NCI-H774 (cell line): ENCODE measurements at places on chromosomes 1 and 21.

- DNase-seq, result peak; percentile 12
These were observed 186.8 kb upstream of the MAP1LC3C start for GRCh38 chr1:242185731-242186130.

DNA sequence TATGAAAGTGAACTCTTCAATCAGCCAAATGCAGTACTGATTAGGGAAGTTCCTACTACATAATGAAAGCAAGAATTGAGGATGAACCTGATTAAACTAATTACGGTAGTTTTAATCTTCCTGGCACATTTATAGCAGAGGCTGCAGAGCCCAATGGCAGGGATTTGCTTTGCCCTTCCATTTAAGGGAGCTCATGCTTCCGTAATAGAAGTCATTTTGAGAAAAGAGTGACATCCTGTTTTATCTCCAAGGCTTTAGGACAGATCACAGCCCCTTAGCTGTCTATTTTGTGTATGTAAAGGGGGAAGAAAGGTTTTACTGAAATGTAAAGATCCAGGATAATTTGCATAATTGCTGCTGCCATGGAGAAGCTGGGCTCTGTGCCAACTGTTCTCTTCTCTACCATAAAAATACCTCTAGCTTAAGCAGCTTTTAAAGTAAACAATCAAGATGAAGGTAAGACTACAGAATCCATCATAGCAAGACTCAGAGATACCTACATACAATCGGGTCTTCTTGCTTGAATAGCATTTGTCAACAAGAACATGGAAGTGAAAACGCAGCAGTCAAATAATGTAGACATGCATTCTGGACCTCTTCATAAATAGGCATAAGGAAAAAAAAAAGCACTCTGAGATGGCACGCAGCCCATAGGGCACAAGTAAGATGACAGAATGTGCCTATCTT, 62.5 kb downstream of the ASH1L start:
- peak; percentile 49 for DNase-seq

- peak; percentile 73 for DNase-seq
These were observed 3.2 kb downstream of the ATP1B1 start for GRCh38 chr1:169109561-169110134.

- DNase-seq, result no peak
These were observed 32.3 kb upstream of the ID3 start for GRCh38 chr1:23591460-23592208.

GRCh38 chr1:58136387-58136786, 410.1 kb downstream of the OMA1 start:
- DNase-seq, result no peak

DNA sequence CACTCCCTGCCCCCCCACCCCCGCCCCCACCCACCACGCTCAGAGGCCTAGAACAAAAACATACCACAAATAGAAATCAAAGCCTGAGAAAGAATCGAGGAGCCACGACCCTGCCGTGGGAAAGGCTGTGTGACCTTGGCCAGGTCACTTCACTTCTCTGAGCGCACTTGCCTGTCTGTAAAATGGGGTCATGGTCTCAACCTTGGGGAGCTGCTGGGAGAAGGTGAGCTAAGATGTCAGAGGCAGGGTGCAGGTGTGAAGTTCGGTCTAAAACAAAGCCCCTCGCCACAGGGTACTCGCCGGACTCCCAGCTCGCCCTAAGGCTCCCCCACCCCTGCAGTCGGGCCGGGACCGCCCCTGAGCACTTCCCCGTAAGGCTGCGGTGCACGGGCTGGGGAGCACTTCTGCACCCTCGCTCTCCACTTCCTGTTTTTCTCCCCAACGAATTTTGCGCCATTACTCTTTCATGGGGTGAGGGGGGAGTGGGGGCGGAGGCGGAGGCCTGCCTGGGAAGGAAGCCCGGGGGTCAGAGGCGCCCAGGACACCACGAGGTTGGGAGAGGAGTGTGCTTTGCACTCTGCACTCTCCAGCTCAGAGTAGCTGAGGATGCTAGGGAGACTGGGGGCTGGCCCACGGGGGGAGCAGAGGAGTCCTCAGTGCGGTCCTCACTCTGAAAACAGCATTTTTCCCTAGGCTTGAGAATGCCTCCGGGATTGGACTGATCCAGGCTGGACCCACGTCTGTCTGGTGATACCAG, 21.9 kb upstream of the PIK3CD start:
- no peak for DNase-seq

- no peak for DNase-seq
These were observed 707.2 kb upstream of the ADAMTS5 start for GRCh38 chr21:27674041-27674615.

GRCh38 chr1:178867670-178868069, 3.2 kb downstream of the ANGPTL1 start:
- DNase-seq, result no peak

GRCh38 chr21:16455978-16456377, 726.2 kb downstream of the USP25 start:
- DNase-seq, result no peak

DNA sequence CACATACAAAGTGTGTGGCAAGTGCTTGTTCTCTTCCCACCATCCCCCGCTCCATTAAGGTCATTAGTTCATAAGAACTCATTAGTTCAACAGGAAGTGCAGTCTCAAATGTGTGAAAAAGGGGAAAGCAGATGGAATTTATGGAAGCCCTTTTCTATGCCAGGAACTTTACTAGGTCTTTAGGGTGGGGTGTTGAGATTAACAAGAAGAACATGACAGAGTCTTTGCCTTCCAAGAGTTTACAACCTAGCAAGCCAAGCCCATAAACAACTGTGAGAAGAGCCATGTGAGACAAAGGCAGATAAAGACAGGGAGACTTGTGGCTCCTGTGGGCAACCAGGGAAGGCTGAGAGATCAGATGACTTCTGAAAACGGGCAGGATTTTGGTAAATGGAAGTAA, 21.4 kb downstream of the PLEKHA6 start:
- DNase-seq, result no peak

GRCh38 chr1:41623736-41624135, 139.3 kb upstream of the EDN2 start:
- peak; percentile 34 for DNase-seq

GRCh38 chr21:42421018-42421793, 17.5 kb downstream of the UBASH3A start:
- no peak for DNase-seq

DNA sequence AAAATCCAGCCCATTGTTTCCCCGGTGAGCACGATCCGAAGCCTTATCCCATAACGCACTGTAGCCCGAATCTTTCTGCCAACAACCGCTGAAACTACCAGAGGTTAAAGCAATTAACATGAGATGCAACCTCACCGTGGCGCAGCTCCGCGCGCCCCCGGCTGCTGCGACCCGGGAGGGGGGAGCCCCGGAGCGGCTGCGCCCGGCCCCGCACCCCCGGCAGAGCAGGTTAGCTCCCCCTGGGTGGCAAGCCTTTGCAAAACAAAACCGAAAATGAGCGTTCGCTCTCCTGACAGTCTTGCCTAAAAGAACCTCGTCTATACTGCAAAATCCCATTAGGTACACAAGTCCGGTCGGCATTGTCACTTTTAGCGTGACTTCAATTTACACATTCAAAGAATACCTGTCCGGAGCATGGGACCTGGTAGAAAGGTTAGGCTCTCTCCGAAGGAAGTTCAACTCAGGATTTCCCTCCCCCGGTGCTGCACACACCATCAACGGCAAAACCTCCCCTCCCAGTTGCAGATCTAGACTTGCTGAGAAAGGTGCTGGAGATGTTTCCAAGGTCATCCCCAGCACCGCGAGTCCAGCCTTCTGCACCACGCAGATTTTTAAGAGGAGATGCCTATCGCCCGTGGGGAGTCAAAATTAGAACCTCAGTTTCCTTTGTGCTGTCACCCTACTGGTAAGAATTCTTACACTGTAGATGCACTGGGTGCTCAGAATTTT, 107.5 kb downstream of the ZNF281 start:
- peak; percentile 37 for DNase-seq

GRCh38 chr1:156149374-156150332, 3.7 kb upstream of the SEMA4A start:
- DNase-seq, result no peak

DNA sequence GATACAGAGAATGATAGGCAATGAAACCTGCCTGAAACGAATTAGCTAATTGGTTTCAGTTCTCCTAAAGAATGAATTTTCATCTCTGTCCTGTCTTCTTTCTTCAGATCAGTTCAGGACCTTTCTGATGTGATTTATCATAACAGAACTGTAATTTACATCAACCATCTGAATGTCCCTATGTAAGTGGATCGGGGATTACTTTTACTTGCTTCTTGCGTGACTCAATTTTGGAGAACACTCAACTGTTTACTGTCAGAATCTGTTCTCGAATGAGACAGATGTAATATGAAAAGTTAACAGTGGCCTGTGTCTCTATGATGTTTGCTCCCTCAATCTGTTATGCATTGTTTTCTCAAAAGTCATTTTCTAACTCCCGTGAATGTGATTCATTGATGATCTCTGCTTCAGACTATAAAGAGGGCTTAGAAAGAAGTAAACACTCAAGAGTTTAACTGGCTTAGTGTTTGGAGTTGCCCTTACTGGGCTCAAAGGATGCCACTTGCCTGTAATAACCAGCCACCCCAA, 111.0 kb downstream of the GABPA start:
- DNase-seq, result no peak

DNA sequence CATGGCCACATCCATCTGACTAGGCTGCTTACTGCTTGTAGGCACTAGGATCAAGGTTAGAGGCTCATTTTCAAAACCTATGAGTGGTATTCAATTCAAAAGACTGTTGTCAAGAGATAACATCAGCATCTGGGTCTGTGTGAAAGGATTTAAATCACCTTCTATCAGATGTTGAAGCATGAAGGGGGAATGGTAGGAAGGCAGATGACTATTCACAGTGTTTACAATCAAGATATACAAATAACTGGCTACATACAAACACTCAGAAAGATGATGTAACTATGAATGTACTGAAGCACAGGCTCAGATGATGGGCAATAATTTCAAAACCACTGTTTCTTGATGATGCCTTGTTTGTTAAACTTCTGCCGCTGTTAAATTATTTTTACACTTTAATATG, 249.2 kb downstream of the SLC45A1 start:
- DNase-seq, result no peak

DNA sequence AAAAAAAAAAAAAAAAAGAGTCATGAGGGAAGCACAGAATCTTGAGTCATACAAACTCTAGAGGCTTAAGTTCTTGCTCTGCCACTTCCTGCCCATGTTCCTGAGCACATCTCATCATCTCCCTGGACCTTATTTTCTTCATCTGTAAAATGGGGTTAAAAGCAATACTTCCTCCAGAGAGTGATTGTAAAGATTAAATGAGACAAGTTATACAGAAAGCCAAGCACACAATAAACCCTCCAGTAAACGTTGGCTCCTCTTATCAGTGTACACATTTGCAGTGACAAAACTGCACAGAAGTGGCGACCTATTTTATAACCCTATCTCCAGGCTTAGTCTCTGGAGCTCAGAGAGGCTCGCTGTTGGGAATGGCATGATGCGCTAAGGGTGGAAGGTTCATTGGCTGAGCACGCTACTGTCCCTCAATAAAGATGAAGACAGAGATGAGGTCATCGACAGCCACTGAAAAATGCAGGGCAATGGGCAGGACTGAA, 82.1 kb downstream of the RRAGC start:
- DNase-seq, result no peak

DNA sequence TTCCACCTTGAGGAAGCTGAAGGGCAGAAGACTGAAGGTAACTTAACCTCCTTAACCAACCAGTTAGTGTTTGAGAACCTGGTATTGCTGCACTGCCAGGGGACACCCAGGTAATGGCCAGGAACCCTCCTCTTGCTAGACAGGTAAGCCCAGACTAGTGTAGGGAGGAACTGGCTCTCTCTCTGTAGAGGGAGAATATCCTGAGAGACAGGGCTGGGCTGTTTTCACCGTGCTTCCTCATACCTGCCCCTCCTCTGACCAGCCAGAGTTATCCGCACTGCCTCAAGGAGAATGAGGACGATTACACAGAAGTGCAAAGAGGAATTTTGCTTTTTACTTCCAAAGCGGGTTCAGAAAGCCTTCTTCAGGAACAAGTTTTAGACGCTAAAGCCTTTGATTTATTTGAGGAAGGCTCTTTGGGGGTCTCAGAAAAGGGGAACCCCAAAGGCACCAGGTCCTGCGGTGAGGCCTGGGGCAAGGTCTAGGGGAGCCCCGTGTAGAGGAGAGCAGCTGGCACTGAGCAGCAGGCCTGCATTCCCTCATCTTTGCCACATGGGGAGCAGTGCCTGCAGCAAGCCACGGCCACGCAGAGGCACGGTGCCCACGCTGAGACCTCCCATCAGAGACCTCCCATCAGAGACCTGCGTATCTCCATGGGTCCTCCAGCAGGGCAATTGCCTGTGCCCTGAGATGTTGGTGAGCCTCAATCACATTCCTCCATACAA, 13.5 kb downstream of the GNG4 start:
- no peak for DNase-seq

DNA sequence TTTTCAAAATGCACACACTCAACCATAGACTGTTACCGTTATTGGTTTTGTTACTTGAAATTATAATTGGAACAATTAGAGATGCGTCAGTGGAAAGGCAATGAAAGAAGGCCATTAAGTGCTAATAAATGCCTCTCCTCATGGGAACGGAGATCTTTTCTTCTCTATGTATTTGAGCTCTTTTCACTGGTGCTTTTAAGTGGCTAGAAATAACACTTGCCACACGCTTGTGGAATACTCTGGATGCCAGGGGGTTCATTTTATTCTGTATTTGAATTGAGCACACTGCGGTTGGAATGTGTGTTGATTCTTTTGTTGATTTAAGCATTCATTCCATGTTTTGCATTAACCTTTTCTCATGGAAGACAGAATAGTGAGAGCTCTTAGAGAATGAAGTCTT, 68.4 kb downstream of the DNM3 start:
- DNase-seq, result peak; percentile 43

DNA sequence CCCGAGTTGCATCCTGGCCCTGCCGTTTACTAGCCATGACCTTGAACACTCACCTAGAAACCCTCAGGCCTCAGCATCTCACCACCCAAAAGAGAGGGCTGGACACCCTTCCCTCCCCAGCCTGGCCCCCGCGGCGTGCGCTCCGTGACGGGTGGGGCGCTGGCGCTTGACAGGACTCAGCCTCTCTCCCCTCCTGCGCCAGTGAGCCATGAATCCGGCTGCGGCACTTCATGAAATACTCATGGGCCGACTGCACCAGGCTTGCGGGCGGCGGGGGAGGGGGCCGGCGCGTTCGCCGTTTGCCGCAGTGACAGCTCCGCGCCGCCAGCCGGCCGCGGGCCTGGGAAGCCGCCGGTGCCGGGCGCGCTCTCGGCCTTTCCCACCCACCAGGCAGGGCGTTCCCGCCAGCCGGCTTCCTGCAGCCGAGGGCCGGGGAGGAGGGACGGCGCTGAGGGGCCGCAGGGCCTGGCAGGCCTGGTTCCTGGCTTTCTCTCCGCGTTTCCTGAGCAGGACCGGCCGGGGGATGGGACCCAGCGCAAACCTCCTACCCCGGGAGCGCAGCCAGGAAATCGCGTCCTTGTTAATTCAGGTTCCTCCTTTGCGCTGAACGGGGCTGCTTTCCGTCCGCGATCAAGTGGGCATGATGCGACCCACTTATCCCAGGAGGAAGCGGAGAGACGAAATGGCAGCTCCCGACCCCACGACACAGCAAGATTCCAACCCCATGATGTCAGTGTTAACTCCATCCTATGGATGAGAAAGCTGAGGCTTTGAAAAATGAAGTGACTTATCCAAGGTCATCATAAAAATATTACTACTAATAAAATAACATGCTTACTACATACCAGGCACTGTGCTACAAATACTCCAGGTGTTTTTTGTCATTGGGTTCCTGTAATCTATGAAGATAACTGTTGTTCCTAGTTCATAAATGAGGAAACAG, 9.1 kb upstream of the LUZP1 start:
- DNase-seq, result no peak

- DNase-seq, result no peak
These were observed 40.7 kb downstream of the CASQ2 start for GRCh38 chr1:115727706-115728249.

- no peak for DNase-seq
These were observed 328.3 kb upstream of the ADGRL2 start for GRCh38 chr1:81472387-81472786.
